ENCODE measurements at places on chromosomes 1 and 21. TPM values are rescaled to one million over a fixed set of nuclear protein-coding genes. Genes with fewer than 3 reads are reported as not detected.

The RPL11 gene
- 732 TPM for total RNA-seq

The RUNX1 gene
- 35.1 TPM for total RNA-seq

The SHC1 gene
- 123 TPM for total RNA-seq

The SYT14 gene
- 0.06 TPM for total RNA-seq

The NUDT4B gene
- total RNA-seq: 0.46 TPM

The LCE1D gene
- not detected for total RNA-seq

The CSF3R gene
- 13.2 TPM for total RNA-seq

The GPR89B gene
- total RNA-seq: 12.6 TPM

The ALX3 gene
- not detected for total RNA-seq

The CFHR5 gene
- not detected for total RNA-seq

The BSND gene
- not detected for total RNA-seq

The TSPEAR gene
- total RNA-seq: 0.06 TPM

All from mucosa of gallbladder (tissue), 1 donor.